ENCODE measurements at places on chromosomes 6 and 20. TPM values are rescaled to one million over a fixed set of nuclear protein-coding genes. Genes with fewer than 3 reads are reported as not detected.

DNA sequence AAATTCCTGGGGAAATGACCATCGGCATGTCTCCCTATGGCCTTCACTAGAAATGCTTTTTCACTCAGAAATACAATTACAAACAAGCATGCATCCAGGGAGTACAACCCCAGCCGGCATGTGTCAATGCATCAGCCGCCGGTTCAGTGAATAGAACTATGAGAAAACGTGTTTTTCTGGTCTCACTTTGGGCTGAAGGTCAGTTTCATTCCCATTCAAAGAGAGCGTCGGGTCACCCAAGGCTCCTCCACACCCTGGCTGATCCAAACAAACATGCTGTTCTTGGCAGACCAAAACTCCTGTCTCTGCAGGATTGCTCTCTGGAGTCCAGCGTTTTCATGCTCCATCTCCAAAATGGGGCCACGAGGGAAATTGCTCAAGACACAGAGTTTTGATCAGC is 35.5 kb upstream of the NXT1 start:
- no peak for DNase-seq
- H3K27ac ChIP-seq = no peak overlapping the region
- H3K27me3 ChIP-seq = no peaks in the 10 kb centered on the region
- H3K4me3 ChIP-seq = no peak overlapping the region
- no peaks in the 10 kb centered on the region for H3K4me1 ChIP-seq

DNA sequence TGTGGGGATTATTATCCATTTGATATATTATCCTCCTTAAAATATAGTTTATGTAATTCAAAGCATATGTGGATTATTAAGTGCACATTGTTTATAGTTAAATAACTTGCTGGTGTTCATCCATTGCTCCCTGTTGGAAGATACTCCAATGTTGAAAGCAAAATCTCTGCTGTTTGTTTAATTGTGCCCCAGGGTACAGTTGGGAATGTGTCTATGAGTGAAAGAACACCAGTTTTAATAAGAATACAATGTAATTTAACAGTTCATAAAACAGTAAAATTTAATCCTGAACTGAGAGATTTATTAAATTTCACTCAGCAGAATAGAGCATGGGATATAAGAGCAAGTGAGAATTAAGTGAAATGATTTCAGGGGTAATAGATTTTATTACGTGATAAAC is 364.9 kb downstream of the GRIK2 start:
- no peaks in the 10 kb centered on the region for H3K4me1 ChIP-seq
- H3K27ac ChIP-seq = no peak overlapping the region
- no peak for DNase-seq
- H3K36me3 ChIP-seq = no peaks in the 10 kb centered on the region

The GRM1 gene
- not detected for total RNA-seq

GRCh38 chr20:35478804-35479472 is 23.5 kb downstream of the CEP250 start:
- no peak overlapping the region for H3K4me3 ChIP-seq
- H3K36me3 ChIP-seq = peaks cover 17% of the 10 kb centered on the region
- no peak for DNase-seq

Data from Panc1 (cell line).